Jurkat, Clone E6-1 (cell line): ENCODE measurements at places on chromosomes 2 and 18.

- DNase-seq = peak; percentile 35
Measured at GRCh38 chr2:201414099-201415023, 36.9 kb downstream of the TRAK2 start.

- DNase-seq = no peak
Measured at GRCh38 chr2:28726177-28726576, 25.5 kb upstream of the PPP1CB start.

GRCh38 chr2:200177971-200178911 is 128.3 kb upstream of the SPATS2L start:
- no peak for DNase-seq

- DNase-seq = no peak
Measured at GRCh38 chr18:11740461-11740860, 51.4 kb downstream of the GNAL start.

GRCh38 chr2:144215701-144216675 is 303.9 kb downstream of the ZEB2 start:
- no peak for DNase-seq

DNA sequence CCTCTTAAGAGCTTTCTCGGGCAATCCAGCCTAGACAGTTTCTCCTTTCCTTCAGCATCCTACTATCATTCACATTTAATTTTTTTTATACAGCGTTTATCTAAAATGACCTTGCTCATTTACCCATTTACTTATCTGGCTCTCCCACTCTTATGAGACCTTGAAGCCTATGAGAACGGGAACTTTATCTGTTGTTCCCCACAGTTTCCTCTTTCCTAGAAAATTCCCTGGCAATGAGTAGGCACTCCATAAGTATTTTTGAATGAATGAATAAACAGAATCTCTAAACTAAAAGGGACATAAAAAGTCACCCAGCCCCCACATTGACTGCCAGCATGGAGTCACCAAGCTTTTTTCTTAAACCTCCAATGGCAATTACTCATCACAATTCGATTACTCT is 353.2 kb downstream of the METTL4 start:
- no peak for DNase-seq
